Thoracic aorta (tissue), 2 donors: ENCODE measurements at places on chromosomes 5 and 9. TPM values are rescaled to one million over a fixed set of nuclear protein-coding genes. Genes with fewer than 3 reads are reported as not detected.
A peak's percentile ranks its signal among the peaks of the same experiment; 100 is the strongest.

DNA sequence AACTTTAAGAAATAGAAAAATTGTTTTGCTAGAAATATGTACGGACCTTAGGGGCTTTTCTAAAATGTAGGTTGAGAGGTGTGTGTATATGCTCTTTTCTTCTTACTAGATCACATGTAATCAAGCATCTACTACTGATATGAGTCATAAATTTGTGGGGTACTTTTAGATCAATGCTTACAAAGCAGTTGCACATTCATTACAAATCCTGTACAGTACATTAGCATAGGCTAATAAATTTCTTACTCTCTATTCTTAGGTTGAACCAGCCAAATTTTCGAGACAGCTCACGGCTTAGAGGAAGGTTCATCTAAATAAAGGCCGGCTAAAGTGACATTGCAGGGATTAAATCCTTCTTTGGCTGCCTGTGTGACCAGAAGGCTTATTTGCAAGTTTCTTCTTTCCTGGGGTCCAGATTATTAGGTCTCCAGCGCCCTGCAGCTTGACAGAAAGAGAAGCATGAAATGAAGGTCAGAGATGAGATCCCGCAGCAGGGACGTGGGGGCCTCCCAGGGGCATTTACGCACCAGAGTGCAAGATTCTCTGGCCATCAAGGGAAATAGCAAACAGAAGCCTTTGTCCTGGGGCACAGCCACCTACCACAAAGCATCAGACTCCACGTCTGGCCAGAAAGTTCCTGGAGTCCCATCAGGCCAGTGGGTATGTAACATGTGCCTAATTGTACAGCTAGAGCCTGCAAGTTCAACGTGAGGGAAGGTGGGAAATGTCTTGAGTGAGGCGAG is 53.0 kb downstream of the NIM1K start:
- no peaks in the 10 kb centered on the region for H3K27me3 ChIP-seq
- no peaks in the 10 kb centered on the region for H3K36me3 ChIP-seq
- H3K4me3 ChIP-seq: no peak overlapping the region
- H3K4me1 ChIP-seq: no peaks in the 10 kb centered on the region
- no peak for DNase-seq

DNA sequence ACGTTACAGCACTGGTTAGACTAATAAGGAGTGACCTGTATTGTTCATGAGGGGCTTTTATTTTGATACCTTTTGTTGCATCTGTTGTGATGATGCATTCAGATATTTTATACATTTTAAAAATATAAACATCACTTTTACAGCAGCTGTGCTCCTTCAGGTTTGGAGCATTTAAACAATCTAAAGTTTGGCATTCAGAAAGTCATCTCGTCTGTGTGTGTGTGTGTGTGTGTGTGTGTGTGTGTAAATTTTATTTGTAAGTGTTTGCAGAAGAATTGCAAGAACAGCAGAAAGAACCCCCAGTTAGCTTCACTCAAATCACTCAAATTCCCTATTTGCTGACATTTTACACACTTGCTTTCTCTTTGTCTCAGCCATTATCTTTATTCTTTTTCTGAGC is 87.4 kb downstream of the ERCC6L2 start:
- H3K4me1 ChIP-seq: no peaks in the 10 kb centered on the region
- DNase-seq: no peak
- H3K27ac ChIP-seq: no peak overlapping the region
- H3K27me3 ChIP-seq: no peaks in the 10 kb centered on the region

DNA sequence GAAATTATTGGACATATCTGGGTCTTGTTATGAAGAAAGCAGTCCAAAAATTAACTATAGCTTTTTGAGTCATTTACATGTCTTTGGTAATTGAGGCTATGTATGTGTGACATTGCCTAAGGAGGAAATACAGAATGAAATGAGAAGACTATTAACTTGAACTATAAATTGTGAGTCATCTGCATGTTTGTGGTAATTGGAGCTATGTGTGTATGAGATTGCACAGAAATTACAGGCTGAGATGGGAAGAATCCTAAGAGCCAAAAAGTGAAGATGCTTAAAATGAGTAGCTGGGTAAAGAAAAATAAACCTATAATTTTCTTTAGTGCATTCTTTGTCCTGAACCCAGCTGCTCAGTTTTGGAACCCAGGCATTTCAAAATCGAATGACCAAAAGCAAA is 747.6 kb upstream of the EDIL3 start:
- no peaks in the 10 kb centered on the region for H3K4me1 ChIP-seq
- no peak overlapping the region for H3K27ac ChIP-seq
- no peaks in the 10 kb centered on the region for H3K36me3 ChIP-seq
- DNase-seq: no peak
- no peaks in the 10 kb centered on the region for H3K27me3 ChIP-seq

- H3K27ac ChIP-seq: peak overlapping the region; percentile 88
- no peaks in the 10 kb centered on the region for H3K36me3 ChIP-seq
- H3K4me3 ChIP-seq: peak overlapping the region; percentile 98
- no peak for DNase-seq
- no peaks in the 10 kb centered on the region for H3K27me3 ChIP-seq
These were observed 544 bp downstream of the FNBP1 start for GRCh38 chr9:130042406-130042884.

GRCh38 chr9:109715344-109715743 is 64.7 kb upstream of the PALM2AKAP2 start:
- no peaks in the 10 kb centered on the region for H3K27me3 ChIP-seq
- DNase-seq: no peak
- no peak overlapping the region for H3K27ac ChIP-seq
- H3K4me1 ChIP-seq: peaks cover 8% of the 10 kb centered on the region
- H3K4me3 ChIP-seq: no peak overlapping the region

Gene LVRN
- 2.3 TPM for total RNA-seq

DNA sequence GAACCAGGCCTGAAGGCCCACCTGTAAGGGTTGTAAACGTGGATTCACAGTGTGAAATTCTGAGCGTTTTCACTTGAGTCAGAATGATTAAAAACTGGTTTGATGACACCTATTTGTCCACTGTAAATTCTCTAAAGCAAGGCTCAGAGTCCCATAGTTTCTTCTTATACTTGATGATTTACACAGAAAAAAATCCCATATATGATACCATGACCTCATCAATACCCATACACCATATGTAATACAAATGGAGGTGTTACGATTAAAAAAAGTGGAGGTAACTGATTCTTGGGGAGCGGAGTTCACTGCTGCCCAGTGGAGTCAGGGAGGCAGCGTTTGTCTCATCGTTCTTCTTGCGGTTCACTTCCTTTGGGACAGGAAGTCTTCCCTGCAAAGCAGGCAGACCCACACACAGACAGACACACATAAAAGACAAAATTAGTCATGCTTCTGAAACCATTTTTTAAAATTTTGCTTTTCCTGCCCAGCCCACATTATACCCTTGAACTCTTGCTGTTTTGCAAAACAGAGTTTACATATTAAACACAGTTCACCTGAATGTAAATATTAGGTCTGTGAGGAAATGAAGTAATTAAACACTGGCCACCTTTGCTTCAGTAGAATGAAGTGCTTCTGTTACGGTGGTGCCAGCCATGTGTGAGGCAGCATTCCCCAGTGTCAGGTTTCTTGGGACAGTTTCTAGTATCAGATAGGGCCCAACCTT is 26.2 kb downstream of the NREP start:
- DNase-seq: no peak
- no peak overlapping the region for H3K4me3 ChIP-seq
- H3K27ac ChIP-seq: no peak overlapping the region
- peaks cover 4% of the 10 kb centered on the region for H3K36me3 ChIP-seq
- no peaks in the 10 kb centered on the region for H3K27me3 ChIP-seq

DNA sequence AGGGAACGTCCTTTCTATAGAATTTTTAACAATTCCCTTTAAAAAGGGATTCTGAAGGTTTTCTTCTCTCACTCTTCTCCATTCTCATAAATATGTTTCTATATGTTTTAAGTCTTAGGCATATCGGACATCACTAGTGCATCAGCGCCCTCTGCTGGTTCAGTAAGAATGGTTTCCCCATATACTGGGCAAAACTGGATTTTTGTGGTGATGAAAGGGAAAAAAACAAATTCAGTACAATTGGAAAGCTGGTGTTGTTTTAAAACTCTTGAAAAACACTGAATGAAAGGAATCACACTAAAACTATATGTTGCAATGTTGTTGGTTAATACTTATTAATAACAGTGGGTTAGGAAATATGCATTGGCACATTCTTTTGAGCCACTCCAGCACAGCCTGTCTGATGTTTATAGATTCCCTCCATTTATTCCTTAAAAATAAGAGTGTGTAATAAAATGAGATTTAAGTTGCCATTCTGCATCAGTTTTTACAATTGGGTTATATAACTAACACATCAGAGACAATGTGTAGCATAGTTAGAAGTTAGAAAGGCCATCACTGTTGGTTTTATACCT is 15.8 kb downstream of the CWC27 start:
- H3K27ac ChIP-seq: no peak overlapping the region
- peak; percentile 14 for DNase-seq
- no peaks in the 10 kb centered on the region for H3K27me3 ChIP-seq
- no peaks in the 10 kb centered on the region for H3K36me3 ChIP-seq

DNA sequence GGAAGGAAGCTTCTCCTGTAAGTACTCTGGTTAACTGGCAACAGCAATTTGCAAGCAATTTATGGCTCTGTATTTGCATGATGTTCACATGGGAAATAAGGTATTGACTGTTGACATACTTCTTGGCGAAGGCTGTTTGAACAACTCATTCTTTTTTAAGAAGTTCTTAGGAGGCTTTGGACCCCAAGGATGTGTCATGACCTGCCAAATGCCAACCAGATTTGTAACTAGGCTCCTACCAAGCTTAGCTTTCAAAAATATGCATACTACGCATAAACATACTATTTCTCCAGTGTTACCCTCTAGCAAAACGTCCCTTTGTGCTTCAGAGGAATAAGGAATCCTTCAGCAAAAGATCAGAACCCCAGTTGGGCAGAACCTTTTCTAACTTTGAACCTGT is 165.2 kb upstream of the MSX2 start:
- no peaks in the 10 kb centered on the region for H3K36me3 ChIP-seq
- DNase-seq: no peak
- no peak overlapping the region for H3K27ac ChIP-seq
- no peaks in the 10 kb centered on the region for H3K4me1 ChIP-seq
- H3K4me3 ChIP-seq: no peak overlapping the region

Gene REEP2
- 8.9 TPM for total RNA-seq

DNA sequence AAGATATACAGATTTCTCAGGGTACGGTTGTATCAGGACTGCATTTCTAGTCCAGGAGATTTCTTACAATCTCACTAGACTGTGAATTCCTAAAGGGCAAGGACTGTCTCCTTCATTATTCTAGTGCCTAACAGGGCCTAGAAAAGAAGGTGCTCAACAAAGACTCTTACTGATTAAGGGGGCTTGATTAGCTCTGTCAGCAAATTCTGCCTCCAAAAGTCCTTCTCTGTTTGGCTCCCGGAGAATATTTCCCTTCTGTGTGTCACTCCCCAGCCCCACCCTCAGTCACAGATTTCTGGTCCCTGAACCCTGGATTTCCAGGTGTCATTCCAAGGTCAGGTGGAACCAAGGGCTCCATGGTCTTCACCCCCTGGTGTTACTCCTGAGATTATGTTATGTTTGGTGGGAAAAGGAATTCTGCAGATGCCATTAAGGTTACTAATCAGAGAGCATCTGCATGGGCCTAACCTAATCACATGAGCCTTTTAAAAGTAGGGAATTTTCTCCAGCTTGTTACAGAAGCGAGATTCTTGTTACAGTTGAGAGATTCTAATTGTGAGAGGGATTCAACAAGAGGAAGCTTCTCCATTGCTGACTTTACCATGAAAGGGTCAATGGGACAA is 167.7 kb upstream of the LHFPL2 start:
- no peak for DNase-seq
- H3K36me3 ChIP-seq: no peaks in the 10 kb centered on the region
- no peak overlapping the region for H3K27ac ChIP-seq
- H3K4me3 ChIP-seq: no peak overlapping the region
- H3K27me3 ChIP-seq: no peaks in the 10 kb centered on the region

GRCh38 chr5:100496296-100496695 is 38.9 kb upstream of the FAM174A start:
- H3K4me3 ChIP-seq: no peak overlapping the region
- no peaks in the 10 kb centered on the region for H3K36me3 ChIP-seq
- no peaks in the 10 kb centered on the region for H3K27me3 ChIP-seq
- no peak overlapping the region for H3K27ac ChIP-seq
- no peaks in the 10 kb centered on the region for H3K4me1 ChIP-seq

- H3K27ac ChIP-seq: no peak overlapping the region
- no peak for DNase-seq
- no peaks in the 10 kb centered on the region for H3K36me3 ChIP-seq
- H3K27me3 ChIP-seq: no peaks in the 10 kb centered on the region
- H3K4me1 ChIP-seq: peaks cover 24% of the 10 kb centered on the region
These were observed 6.1 kb downstream of the RORB start for GRCh38 chr9:74503219-74503618.

- no peaks in the 10 kb centered on the region for H3K36me3 ChIP-seq
- no peak overlapping the region for H3K27ac ChIP-seq
- DNase-seq: no peak
- H3K4me1 ChIP-seq: no peaks in the 10 kb centered on the region
- H3K4me3 ChIP-seq: no peak overlapping the region
These were observed 201.1 kb downstream of the NNT start for GRCh38 chr5:43804041-43804440.

- H3K4me3 ChIP-seq: no peak overlapping the region
- no peak for DNase-seq
- no peaks in the 10 kb centered on the region for H3K27me3 ChIP-seq
- no peaks in the 10 kb centered on the region for H3K4me1 ChIP-seq
- no peaks in the 10 kb centered on the region for H3K36me3 ChIP-seq
These were observed 39.7 kb upstream of the POC5 start for GRCh38 chr5:75756981-75757380.

Gene IL9
- not detected for total RNA-seq

Gene YIPF5
- total RNA-seq: 41.2 TPM

Gene SNCB
- not detected for total RNA-seq

GRCh38 chr9:134363450-134363849 is 37.2 kb downstream of the RXRA start:
- H3K36me3 ChIP-seq: no peaks in the 10 kb centered on the region
- no peak overlapping the region for H3K27ac ChIP-seq
- H3K4me1 ChIP-seq: peaks cover 77% of the 10 kb centered on the region
- no peak for DNase-seq
- no peaks in the 10 kb centered on the region for H3K27me3 ChIP-seq

- H3K4me1 ChIP-seq: no peaks in the 10 kb centered on the region
- no peak overlapping the region for H3K27ac ChIP-seq
- no peaks in the 10 kb centered on the region for H3K27me3 ChIP-seq
- no peak for DNase-seq
These were observed 404.5 kb downstream of the YTHDC2 start for GRCh38 chr5:113917997-113918396.

DNA sequence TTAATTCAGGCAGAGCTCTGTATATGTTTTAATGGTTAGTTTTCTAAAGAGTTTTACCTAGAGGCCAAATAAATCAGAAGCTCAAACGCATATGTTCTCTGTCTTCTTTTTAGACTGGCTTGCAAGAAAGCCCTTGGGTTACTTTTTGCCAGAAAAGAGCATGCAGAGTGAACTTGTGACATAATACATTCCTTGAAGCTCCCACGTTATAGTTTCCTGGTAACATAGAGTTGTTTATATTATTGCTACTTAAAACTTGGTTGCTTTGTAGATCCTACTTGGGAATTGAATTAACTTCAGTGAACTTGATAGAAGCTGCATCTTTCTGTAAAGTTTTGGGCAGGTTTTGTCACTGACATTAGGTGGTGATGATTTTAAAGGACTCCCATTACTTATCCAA is 102.9 kb downstream of the C9orf152 start:
- no peak overlapping the region for H3K4me3 ChIP-seq
- peak overlapping the region; percentile 49 for H3K27ac ChIP-seq
- H3K36me3 ChIP-seq: no peaks in the 10 kb centered on the region

Gene TOPORS
- 30.8 TPM for total RNA-seq
